Activated T-helper 2 cell treated with anti-CD3 and anti-CD28 coated beads, Interferon-gamma antibody, Interleukin-2, Interleukin-4, amounts not matched to agents 10 μg/mL and 5 μg/mL and 100 μg/mL, durations not matched to agents 14 hours and 24 hours and 36 hours (primary cell): ENCODE measurements at places on chromosomes 16 and 17.

GRCh38 chr16:25012525-25012991, 2.6 kb downstream of the ARHGAP17 start:
- DNase-seq: no peak

- DNase-seq: peak; percentile 21
Observed at GRCh38 chr16:50747207-50747956, 5.5 kb downstream of the CYLD start.

DNA sequence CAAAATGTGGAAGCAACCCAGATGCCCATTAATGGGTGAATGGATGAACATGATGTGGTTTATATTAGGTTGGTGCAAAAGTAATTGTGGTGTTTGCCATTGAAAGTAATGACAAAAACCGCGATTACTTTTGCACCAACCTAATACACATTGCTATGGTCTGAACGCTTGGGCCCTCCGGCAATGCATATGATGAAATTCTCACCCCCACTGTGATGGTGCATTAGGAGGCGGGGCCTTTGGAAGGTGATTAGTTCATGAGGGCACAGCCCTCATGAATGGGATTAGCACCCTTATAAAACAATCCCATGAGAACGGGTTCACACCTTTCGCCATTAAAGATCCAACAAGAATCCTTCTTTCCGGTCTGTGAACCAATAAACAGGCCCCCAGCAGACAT, 25.3 kb upstream of the PRM1 start:
- DNase-seq: no peak

- no peak for DNase-seq
Observed at GRCh38 chr17:39118674-39119419, 32.6 kb downstream of the PLXDC1 start.

DNA sequence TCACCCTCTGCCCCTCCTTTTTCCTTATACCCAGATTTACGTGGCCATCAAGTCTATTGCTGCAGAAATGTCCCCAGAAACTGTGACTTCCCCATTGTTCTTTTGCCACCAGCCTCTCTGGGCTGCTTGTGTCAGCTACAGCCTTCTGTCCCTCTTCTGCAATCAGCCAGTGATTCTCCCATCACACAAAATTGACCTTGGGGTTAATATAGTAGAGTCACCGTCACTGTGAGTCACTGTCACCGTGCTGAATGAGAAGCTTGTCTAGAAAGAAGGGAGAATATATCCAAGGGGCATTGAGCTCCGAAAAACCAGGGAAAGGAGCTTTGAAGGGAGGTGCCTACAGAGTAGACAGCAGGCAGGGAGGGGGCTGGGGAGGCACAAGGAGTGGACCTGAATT, 290.5 kb downstream of the HAPSTR1 start:
- no peak for DNase-seq

- no peak for DNase-seq
Observed at GRCh38 chr17:45226576-45226975, 4.9 kb downstream of the FMNL1 start.

GRCh38 chr16:54289242-54289944, 2.8 kb upstream of the IRX3 start:
- DNase-seq: no peak

- no peak for DNase-seq
Observed at GRCh38 chr17:81365601-81366585, 29.4 kb upstream of the BAHCC1 start.

DNA sequence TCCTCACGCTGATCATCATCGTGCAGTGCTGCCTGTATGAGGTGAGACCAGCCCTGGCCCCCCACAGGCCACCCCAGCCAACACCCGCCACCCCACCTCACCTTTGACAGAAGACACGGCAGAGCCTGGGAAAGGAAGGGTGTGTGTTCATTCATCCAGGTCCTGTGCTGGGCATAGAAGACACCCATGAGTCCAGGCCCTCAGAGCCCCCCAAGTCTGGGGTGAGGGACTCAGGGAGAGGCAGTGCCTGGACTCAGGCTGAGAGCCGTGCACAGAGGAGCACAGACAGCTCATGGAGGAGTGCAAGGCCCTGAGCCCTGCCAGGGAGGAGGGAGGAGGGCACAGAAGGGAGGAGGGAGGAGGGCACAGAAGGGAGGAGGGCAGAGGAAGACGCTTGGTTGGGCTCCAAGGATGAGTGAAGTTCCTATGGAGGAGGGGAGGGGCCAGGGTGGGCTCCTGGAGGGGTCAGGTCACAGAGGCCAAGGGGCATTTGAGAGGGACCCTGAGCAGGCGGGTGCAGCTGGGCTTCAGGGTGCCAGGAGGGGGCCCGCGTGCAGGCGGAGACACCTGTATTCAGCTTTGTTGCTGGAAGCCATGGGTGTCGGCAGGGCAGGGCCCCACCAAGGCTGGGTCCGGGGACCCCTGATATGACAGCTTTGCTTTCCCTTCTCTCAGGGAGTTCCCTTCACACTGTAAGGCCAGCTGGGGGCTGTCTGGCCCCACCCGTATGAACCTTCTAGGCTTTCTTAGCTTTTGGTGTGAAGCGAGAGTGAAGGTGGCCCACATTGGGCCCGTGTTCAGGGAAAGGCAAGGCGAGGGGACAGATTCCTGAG, 11.4 kb downstream of the TAX1BP3 start:
- DNase-seq: no peak

DNA sequence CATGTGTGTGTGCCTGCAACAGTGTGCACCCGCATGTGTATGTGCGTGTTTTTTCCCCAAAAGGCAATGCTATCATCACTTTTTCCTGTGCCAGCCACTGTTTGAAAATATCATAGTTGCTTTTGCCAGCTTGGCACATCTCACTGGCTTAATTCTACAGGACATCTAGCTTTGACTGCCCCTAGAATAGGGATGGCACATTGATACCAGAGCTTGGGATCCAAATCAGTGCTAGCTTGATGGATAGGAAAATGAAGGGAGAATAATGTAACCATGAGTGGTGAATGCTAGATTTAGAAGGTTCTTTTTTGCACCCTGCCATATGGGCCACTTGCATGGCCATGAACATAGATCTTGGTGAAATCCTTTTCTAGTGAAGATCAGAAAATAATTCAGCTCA, 72.7 kb downstream of the HS3ST4 start:
- no peak for DNase-seq

DNA sequence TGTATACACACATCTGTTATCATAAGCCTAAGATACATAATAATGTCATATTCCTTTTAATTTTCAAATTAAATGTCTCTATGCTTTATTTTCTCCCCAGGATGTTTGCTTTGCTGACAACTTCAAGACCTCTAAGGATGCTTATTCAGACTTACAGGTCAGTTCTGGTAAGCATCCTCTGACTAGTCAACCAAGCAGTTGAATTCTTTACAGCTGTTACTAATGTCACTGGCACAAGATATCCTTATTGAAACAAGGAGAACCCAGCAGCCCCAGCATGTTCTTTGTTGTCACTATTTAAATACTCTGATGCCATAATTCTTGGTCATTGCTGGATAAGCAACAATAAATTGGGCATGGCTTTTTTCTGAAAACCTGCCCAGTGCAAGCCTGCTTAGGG, 232.3 kb upstream of the PMFBP1 start:
- no peak for DNase-seq

- peak; percentile 46 for DNase-seq
Observed at GRCh38 chr16:66905633-66906539, 12.8 kb downstream of the CDH16 start.

GRCh38 chr17:63840591-63841349, 1.7 kb downstream of the SMARCD2 start:
- DNase-seq: no peak

DNA sequence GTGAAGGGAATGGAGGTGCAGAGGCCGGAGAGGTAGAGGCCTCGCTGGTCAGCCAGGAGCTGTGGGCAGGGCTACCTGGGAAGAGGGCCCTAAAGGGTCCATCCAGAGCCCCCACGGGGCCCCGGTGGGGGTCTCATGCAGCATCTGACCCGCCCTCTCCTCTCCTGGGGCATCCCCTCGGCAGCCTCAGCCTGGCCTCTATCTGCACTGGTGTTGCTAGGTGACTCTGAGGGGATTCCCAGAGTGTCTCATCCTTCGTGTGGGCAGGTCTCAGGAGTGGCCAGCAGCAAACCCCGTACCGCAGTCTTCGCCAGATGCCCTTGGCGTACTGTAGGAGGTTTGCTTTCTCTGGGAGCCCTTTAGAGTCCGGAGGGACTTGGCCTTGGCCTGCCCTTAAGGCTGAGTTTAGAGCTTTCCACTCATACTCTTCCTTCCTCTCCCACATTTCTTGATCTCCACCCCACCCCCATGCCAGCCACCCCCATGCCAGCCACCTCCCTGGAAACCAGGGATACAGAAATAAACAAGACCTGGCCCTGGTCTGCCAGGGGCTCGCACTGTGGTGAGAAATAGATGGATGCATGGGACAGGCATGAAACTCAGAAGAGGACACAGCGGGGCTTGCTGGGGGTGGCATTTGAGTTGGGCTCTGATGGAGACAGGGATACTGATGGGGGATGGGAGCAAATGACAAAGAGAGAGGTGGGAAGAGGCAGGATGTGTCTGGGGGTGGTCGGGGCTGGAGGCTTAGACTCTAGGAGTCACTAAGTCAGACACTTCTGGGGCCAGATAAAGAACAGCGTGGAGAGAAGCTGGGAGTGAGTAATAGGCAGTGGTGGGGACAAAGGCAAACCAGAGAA, 9.9 kb downstream of the SLC5A10 start:
- no peak for DNase-seq

DNA sequence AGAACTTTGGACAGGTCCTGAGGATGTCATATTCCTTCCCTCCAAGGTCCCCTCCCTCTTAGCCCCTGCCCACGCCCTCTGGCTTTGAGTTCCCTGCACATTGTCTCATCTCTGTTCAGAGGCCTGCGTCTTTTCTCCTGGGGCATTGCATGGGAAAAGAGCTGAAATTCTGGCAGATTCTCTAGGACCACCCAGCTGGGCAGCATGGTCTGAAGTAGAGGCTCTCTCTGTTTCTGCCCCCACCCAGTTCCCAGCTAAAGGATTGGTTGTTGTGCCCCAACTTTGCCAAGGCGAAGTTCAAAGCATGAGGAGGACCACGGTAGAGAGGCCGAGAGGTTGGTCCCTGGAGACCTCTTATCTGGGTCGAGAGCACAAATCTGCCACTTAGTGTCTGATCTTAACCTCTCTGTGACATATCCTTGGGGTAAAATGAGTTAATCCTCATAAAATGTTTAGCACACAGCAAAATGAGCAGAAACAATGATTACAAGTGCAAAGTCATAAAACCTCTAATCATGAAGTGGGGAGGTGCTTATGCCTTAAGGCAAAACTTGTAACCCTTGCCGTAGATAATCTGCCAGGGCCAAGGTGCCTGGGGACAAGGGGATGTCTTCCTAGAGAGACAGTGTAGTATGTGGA, 2.4 kb downstream of the ABAT start:
- no peak for DNase-seq

DNA sequence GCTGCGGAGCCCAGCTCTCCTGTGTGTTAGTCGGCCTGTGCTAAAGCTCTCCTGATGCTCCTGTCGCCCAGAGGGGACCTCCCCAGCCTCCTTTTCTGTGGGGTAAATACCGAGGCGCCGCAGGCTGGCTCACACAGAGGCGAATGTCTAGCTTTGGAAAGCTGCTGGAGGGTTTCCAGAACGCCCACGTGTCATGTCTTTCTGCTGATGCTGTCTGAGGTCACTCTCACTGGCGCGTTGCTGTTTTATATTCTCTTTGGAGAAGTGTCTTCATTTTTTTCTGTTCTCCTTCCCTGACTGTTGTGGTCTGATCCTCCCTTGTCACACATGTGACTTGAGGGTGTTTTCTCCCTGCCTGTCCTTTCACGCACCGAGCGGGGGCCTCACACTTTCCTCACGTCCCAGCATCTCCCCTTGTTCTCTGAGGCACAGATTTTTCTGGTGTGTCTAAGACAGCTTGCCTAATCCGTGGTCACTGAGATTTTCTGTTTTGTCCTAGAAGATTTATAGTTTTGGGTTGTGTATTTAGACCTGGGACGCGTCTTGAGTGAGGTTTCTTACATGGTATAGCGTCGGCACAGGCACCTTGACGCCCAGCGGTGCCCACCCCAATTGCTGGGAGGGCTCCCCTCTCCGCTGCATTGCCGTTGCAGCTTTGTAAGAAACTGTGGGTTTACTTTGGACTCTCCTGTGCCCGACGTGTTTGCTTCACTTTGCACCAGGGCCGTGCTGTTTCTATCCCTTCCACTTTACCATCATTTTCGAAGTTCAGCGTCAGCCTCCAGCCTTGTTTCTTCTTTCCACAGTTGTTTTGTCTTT, 92.1 kb upstream of the ZNF750 start:
- no peak for DNase-seq

- no peak for DNase-seq
Observed at GRCh38 chr17:6096201-6097004, 26.2 kb downstream of the WSCD1 start.

DNA sequence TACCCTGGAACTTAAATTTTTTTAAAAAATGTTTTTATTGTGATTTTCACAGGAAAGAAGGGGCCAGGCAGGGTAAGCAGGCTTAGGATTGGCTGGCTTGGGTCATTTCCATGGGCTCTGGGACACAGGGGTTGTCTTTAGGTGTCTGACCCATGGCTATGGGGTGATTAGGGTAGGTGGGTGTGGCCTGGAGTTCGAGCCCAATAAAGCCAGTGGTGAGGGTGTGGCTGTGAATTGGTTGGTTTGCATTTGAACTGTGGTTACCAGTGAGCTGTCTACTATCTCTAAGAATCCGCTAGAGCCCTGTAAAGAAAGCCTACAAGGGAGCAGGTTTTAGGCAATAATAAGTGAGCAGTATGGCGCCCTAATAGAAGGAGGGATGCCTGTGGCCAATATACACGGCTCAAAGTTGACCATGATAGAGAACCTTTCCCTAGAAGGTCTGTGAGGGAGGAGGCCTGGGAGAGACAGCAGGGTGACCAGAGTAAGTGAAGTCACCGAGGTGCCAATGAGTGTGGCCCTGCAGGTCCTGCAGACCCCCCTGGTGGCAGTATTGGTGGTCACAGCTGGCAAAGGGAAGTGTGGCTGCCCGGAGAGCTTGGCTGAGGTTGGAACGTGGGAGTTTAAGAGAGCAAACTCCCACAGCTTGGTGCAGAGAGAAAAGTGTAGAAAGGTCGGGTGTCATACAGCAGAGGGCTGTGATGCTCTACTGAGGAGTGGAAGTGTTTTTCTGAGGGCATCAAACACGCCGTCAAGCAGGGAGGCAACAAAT, 454.0 kb downstream of the WWOX start:
- no peak for DNase-seq

- no peak for DNase-seq
Observed at GRCh38 chr16:71565812-71566700, 10.8 kb downstream of the TAT start.

GRCh38 chr16:3924763-3925162, 44.2 kb upstream of the CREBBP start:
- no peak for DNase-seq

DNA sequence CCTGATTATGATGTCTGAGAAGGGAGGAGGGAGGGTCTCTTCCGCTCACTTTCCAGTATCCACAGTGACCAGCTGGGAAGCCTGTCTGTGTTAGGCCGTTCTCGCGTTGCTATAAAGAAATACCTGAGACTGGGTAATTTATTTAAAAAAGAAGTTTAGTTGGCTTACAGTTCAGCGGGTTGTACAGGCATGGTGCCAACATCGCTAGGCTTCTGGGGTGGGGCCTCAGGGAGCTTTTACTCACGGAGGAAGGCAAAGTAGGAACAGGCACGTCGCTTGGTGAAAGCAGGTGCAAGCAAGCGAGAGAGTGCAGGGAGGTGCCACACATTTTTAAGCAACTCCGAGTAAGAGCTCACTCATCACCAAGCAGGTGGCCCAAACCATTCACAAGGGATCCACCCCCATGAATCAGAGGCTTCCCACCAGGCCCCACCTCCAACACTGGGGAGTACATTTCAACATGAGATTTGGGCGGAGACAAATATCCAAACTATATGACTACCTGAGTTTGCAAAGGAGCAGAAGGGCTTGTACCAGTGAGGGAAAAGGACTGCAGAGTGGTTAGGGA, 137.5 kb downstream of the CCDC182 start:
- no peak for DNase-seq

- DNase-seq: no peak
Observed at GRCh38 chr17:60390186-60390585, 1.7 kb downstream of the USP32 start.
